ENCODE measurements at places on chromosomes 16 and 17.
A peak's percentile ranks its signal among the peaks of the same experiment; 100 is the strongest.

DNA sequence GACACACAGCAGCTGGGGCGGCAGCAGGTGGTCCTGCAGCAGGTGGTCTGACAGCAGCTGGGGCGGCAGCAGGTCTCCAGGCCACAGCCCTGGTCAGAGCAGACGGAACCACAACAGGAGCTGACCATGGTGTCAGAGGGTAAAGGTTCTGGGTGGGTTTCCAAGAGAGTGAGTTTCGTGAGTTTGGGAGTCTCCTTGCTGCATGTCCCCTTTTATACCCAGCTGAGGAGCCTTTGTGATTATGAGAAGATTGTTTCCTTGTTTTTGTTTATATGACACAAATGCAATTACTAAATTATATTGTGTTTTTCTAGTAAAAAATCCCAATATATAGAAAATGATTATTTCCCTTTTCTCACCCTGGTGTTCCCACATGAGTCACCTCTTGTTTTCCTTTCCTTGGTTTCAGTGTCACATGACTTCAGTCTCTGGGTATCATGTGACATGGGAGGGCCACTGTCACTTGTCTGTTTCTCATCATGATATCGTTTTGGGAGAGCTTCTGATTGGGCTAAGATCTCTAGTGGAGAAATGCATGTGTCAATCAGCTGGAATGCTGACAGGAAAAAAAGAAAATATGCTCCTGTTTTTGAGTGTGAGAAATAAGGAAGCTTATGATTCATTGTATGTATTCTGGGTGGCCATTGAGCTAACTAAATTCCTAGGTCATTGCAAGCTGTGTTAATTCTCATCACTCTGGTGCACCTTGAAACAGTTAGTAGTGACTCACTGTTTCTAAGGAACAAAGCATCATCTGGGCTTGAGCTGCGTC, at the start of gene KRTAP4-6:
Gene KRTAP4-6 (minus strand): TSS at position 185 of the 772 bp plus-strand sequence. CDS start 57 bp downstream, at position 128.
- DNase-seq = peak; percentile 95

DNA sequence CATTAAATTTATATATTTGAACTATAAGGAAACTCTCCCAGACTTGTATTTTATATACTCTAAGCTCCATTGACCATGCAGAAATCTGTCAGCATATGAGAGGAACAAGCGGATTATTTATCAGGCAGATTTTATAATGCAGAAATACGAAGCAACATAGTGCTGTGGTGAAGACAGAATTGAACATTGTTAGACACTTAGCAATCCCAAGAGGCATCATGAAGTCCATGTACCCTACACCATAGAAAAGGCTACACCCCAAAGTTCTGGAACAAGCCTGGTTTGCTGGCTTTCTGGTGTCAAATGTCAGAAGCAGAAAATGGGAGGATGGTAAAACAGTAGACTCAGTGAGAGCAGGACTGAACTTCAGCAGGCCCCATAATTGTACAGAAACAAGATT, 241.1 kb downstream of the PRKCA start:
- DNase-seq = no peak

- no peak for DNase-seq
These were observed 1.5 kb downstream of the HLF start for GRCh38 chr17:55266051-55266957.

GRCh38 chr16:13307255-13307654, 405.9 kb downstream of the SHISA9 start:
- DNase-seq = peak; percentile 64

DNA sequence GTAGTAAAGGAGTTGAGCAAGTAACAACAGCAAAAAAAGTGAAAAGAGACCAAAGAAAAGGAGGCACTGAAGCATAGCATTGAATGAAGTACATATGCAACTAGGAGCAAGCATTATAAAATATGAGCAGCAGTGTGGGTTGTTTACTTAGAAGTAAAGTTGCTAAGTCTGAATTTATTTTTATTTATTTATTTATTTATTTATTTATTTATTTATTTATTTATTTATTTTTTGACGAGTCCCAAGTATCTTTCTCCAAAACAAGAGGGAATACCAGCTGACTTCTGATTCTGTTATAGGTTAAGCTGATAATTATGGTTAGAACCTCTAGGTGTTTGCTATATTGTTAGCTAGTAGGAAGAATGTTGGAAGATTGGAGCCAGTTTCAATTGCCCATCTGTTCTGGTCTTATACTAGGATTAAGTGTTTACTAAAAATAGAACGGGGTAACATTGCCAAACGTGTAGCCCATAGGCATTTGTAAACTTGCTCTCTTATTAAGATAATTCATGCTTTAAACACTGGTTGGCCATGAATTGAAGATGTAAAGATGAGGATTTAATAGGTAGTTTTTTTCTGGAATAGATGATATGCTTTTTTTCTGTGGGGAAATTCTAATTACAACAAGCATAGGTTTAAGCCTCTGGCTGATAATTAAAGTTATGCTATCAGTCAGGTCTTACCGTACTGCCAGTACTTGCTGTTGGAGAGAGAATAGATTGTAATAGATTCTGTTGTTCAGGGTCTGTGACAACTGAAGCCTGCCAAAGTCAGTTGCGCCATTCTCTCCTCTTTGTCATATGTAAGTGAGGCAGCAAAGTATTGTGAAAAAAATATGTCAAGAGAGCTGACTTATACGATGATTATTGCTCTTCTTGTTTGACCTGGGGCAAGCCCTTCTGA, 66.7 kb downstream of the PPM1E start:
- DNase-seq = no peak

- no peak for DNase-seq
These were observed 13.4 kb upstream of the PLLP start for GRCh38 chr16:57297856-57298255.

DNA sequence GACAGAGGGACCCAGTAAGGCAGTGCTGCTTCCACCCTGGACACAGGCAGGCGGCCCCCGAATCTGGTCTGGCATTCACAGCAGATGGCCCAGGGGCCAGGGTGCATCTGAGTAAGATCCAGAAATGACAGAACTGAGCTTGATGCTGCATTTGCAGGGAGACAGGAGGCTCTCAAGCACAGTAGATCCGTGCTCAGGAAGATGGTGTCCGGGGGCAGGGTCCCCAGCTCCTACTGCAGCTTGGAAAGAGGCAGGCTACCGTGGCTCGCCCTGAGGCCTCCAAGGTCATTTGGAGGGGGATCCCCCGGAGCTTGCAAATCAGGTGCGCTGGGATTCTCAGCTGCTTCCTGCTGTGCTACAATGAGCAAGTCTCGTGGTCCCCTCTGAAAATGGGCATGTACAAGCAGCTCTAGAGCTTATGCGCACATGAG, 2.2 kb downstream of the C16orf95 start:
- no peak for DNase-seq

DNA sequence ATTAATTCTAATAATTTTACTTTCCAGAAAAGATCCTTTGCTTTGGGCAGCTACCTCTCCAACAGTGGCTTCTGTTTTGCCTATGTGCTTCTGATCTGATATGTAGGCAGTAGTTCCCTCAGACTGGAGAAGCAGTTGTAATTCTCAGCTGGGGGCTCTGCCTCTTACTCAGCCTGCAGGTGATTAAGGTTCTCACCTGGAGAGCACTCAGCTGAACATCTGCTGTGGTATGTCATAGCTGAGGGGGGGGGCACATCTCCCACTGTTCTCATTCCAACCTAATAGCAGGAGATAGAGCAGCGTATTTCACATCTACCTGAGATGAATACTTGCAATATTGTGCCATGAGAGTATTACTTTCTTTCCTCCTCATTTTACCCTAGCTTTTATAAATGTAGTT, 511.9 kb upstream of the CDH8 start:
- DNase-seq = no peak

DNA sequence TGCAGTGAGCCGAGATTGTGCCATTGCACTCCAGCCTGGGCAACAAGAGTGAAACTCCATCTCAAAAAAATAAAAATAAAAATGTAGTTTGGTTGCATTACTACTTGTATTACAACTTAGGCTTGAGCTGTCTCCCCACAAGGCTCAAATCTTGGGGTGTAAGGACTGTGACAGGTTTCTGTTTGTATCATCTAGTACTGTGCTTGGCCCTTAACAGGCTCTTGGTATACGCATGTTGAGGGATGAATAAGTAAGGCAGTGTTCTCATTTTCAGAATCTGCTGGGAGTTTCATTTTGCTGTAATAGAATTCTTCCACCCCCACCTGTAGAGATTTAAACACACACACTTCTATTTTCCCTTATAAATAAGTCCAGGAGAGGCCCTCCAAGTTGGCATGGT, 289.4 kb upstream of the EEF2KMT start:
- no peak for DNase-seq

DNA sequence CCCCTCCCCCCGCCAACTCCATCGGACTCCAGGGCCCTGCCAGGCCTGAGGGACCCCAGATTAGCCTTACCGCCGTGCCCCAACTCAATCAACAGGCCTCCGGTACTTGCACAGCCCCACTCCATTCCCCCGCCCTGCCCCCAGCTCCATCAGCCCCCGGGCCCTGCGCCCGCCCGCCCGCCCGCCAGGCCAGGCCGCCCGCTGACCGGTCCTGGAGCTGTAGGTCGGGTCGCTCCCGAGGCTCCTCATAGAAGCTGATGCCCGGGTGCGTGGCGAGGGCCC, 308 bp downstream of the GTF3C1 start:
- DNase-seq = no peak

- DNase-seq = no peak
These were observed 7.1 kb upstream of the SPPL2C start for GRCh38 chr17:45837603-45838002.

- DNase-seq = no peak
These were observed 15.4 kb downstream of the CYBC1 start for GRCh38 chr17:82435103-82435502.

- DNase-seq = no peak
These were observed 10.0 kb downstream of the PITPNC1 start for GRCh38 chr17:67386965-67387551.

DNA sequence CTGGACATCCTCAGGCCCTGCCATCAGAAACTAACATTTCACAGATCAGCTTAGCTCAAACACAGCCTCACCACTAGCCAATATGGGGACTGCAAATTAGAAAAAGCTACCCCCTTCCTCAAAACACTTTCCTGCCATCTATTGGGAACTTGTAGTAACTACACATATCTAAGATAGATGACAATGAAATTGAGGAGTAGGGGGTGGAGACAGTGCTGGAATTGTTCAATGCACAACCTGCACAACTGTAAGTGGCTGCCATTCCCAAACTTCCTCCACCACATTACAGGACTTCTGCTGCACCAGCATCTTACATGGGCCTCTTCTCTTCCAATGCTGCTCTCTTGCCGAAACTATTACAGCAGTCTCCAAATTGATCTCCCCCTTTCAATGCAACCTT, 21.9 kb downstream of the AIPL1 start:
- no peak for DNase-seq

DNA sequence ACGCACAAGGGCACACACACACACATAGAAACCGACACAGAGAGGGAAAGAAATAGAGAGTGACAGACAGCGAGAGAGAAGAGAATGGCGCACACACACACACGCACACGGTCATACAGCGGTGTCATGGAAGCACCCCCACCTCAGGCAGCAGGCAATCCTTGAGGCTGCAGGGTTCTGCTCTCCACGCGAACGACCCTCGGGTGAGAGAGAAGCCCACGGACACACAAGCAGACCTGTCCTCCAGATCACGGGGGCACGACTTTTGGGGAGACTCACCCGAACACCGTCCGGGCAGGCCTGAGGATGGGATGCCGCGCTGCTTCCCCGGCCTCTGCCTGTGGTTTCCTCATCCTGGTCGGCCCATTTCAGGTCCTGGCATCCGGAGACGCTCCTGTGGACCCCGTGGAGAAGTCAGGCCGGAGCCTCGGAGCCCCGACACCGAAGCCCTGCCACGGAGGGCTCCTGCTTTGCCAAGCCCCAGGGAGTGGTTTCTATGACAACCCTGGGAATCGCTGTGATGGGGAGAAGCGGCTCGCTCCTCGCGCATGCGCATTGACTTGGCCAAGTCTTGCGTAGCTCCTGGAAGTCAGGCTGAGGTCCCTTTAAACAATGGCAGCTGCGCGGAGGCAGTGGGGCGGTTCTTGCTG, 118.2 kb upstream of the KCNJ18 start:
- DNase-seq = no peak

GRCh38 chr17:80766290-80766855, 221.7 kb downstream of the RPTOR start:
- DNase-seq = no peak

DNA sequence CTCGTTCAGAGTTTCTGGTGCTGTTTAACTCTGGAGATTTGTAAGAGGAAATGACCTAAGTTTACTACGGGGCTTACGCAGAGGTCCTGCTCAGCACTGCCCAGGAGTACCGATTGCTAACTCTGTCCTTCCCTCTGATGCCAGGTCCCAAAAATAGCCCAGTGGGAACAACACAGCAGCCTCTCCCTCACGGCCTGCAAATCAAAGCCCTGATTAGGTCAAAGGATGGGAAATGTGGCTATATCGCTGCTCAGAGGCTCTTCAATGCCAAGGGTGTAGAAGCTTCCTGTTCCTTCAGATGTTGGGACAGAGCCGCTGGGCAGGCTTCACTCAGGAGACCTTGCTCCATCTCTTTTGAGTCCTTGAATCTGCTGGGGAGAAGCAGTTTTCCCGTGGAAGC, 174.2 kb upstream of the KCNJ16 start:
- no peak for DNase-seq

- no peak for DNase-seq
These were observed 47.1 kb downstream of the LITAF start for GRCh38 chr16:11539641-11540050.

DNA sequence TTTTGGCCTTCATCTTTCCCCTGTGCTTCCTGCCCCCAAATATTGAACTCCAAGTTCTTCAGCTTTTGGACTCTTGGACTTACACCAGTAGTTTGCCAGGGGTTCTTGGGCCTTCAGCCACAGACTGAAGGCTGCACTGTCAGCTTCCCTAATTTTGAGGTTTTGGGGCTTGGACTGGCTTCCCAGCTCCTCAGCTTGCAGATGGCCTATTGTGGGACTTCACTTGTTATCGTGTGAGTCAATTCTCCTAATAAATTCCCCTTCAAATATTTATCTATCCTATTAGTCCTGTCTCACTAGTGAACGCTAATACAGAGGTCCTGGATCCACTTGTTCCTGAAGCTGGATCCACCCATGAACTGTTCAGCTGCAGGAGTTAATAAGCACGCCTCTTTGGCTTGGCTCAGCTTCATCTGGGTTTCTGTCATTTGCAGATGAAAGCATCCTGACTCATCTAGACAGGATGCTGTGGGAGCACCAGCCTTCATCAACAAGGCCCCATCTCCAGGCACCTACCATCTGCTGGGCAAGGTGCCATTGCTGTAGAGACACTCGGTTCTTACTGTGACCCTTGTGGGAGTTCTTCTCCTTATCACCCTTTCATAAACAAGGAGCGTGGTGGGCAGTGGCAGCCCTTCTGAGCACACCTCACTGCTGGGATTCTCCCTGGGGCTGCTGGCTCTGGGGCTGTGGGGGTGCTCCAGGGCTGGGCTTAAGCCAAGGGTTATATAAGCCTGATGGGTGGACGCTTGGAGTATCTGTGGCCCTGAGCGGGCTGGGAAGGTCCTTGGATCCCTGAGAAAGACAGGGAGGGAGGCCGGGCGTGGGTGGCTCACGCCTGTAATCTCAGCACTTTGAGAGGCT, 23.1 kb downstream of the LAT start:
- no peak for DNase-seq

- no peak for DNase-seq
These were observed 245.9 kb downstream of the FTO start for GRCh38 chr16:53949715-53950410.

GRCh38 chr17:80777274-80777673, 214.4 kb upstream of the CHMP6 start:
- DNase-seq = no peak
